ENCODE measurements at places on chromosomes 7 and 10.

GRCh38 chr7:24967696-24968095, 12.3 kb downstream of the OSBPL3 start:
- peak; percentile 44 for DNase-seq

GRCh38 chr10:132634241-132634946, 96.8 kb downstream of the INPP5A start:
- no peak for DNase-seq

GRCh38 chr7:53756946-53757345, 721.5 kb downstream of the POM121L12 start:
- DNase-seq = no peak

DNA sequence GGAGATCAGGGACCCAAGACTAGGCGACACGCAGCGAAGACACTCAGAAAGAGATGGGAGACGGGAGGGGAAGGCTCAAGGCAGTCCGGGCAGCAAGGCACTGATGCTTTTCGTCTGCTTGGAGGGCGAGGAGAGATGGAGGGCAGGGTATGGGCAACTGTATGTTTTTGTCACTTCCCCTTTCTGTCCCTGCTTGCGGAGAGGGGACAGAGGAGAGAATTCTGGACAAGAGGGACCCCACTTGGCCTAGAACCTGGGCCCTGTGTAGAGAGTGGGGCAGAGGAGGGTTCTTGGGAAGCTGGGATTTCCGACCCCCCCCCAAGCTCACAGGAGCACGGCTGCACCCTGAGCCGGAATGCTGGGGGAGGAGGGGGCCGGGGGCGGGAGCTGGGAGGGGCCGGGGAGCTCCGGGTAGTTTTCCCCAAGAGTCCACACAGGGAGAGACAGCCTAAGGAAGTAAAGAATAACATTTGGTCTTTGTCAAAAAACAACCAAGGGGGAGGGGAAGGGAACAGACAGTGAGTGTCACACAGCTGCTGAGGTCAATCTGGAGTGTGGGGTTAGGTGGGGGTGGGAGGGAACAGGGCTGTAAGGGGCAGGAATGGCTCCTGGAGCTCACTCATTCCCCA, 1.8 kb downstream of the LRCH4 start:
- no peak for DNase-seq

GRCh38 chr10:128064108-128064969, 61.9 kb downstream of the MKI67 start:
- DNase-seq = peak; percentile 45

GRCh38 chr10:127888521-127889312, 4.0 kb downstream of the CLRN3 start:
- no peak for DNase-seq

DNA sequence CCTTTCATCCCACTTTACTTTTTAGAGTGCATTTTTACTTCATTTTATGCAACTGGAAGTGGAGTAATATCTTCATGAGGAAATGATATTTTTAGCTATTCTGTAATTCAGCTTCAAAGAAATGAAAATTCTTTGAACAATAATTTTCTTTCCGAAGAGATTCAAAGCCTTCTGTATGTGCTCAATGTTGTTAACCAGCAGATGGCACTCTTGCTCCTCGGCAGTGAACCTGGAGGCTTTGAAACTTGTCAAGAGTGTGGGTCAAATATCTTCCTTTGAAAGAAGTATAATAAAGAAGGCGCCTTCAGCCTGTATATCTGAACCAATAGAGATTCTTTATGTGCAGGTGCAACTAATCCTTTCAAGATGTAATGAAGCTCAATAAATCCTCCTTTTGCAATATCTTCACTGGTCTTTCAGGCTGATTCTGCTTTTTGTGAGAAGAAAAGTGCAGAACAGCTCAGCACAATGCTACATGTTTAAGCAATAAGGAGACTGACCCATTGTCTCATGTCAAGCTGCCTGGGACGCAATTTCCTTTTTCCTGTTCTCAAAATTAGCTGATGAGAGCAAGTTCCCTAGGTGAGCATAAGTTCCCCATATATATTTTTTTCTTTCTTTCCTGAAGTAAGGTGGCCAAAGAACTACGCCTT, 258.4 kb downstream of the SEMA3A start:
- DNase-seq = peak; percentile 42

DNA sequence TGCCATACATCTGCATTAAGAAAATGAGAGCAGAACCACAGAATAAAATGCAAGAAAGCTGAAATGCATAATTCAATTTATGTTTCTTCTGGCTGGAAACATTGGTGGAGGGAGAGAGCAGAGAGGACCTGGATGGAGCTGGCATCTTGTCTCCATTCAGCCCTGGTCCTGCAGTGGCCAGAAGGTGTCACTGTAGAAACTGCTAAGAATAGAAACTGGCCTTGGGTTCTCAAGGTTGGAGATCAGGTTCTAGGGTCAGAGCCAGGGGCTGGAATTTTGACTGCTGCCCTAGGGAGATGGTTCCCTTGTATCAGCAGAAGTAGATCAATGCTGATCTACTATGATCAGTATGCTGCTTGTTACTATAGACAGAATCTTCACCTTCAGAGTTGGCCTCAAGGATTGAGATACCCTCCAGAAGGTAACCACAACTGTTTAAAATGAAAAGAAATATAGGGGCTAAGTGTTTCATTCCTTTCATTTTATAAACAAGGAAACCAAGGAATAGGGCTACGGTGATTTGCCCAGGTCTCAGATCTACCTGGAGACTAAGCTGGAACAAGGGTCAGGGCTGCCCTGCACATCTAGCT, 13.1 kb downstream of the TAS2R41 start:
- no peak for DNase-seq

GRCh38 chr10:77893386-77893785, 33.2 kb downstream of the DLG5 start:
- no peak for DNase-seq

DNA sequence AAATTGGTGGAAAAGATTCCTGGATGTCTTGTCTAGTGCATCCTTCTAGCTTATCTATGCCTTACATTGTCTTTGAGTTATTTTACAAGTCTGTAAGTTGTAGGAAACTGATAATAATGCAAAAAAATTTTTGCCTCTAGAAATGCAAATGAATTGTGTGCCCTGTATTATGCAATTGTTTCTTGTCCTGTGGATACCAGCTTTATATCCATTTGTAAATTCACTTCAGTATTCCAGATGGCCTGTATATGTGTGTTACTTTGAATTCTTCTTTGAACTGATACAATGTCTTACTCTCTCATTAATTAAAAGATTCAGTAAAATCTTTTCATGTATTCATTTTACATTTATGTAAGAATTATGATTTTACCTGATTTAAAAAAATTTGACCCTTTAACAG, 234.3 kb downstream of the LRMDA start:
- no peak for DNase-seq

DNA sequence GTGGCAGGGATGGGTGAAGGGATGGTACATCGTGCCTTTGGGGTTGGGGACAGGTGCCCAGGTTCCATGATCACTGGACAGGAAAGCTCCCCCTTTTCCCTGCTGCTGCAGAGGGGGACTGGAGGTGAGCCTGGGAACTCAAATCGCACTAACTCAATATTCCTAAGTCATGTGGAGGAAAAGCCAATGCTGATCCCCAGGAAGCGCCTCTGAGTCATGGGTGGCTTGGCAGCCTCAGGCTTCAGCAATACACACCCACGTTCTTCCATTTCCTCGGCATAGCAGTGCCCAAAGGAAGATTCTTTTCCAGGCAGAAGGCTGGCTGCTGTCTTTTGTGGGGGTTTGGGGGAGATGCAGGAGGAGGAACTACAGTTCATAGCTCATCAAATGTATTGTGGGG, 165.8 kb downstream of the CCDC3 start:
- DNase-seq = no peak

DNA sequence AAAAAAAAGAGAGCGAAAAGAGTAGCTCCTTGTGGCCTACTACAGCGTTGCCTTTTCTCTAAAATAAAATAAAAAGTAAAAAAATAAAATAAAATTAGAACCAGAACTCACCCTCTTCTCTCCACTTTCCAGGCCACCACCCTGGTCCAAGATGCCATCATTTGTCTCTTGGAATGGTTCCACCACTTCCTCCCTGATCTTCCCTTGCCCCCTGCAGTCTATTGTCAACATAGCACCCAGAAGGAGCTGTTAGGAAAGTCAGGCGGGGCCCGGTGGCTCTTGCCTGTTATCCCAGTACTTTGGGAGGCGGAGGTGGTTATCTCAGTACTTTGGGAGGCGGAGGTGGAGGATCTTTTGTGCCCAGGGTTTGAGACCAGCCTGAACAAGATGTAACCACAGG, 7.6 kb upstream of the GRID2IP start:
- DNase-seq = no peak

GRCh38 chr10:92239600-92240288, 51.1 kb downstream of the CPEB3 start:
- peak; percentile 64 for DNase-seq

DNA sequence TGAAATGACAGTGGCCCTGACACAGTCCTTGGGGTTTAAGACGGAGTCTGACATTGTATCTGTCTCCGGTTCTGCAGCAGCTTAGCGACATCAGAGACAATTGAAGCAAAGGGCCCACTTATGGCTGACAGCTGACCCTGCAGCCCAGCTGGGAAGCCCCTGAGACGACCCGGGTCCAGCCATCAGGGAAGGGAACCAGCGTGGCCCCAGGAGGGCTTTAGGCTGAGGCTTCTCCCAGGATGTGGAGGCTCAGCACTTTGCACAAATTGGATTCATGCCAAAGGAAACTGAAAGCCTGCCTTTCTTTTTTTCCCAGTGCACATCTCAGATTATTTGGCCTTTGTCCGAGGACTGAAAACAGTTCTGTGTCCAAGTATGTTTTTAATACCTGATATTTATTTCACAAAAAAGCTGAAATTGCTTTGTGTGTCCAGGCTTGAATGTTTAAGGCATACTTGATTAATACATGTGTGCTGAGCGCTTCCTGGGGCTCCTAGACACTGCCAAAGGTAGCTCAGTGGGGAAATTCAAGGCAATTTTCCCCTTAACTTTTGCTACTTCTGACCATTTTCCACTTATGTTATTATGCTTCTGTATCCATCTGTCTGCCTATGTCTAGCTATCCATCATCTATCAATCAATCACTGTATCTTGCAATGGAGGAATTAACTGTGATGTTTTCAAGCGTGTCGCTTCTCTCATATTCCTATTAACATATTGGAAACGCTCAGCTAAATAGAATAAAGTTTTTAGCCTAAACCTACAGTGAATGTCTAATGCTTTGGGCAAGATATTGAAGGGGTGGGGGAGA, 34.8 kb downstream of the KLF6 start:
- DNase-seq = no peak

- DNase-seq = no peak
Observed at GRCh38 chr10:78771808-78772455, 296.8 kb upstream of the ZMIZ1 start.

DNA sequence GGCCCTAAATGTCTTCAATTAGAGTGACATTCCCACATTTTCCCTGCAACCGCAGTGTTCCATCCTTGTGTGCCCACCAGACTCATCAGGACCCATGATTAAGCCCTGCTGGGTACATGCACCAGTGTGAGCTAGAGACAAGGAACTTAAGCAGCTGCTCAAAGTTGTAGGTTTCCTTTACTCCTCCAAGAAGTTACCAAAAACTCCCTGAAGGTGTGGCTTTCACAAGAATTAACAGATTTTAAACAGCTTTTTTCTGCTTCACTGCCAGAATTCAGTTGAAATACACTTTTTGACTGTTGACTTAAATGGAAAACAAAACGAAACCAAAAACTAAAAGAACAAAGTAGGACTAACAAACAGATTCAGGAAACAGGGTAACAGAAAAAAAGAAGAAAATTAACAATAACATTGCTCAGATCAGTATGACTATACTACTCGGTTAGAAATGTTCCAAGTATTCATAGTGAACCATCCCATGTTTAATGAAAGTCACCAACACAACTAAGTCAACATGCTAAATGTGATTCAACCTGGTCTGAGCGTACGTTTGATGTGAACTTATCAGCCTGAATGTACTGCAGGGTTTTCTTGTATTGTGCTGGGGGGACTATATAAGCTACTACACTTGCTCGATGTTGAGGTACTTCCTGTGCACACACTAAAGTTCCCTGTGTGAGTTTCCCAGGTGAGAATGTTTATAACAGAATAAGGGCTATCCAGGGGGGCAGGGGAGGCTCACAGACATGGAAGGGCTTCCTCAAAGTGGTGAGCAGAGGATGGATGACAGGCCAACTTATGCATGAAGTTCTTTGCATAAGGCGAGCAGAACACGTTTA, 22.2 kb downstream of the SLC37A3 start:
- no peak for DNase-seq

DNA sequence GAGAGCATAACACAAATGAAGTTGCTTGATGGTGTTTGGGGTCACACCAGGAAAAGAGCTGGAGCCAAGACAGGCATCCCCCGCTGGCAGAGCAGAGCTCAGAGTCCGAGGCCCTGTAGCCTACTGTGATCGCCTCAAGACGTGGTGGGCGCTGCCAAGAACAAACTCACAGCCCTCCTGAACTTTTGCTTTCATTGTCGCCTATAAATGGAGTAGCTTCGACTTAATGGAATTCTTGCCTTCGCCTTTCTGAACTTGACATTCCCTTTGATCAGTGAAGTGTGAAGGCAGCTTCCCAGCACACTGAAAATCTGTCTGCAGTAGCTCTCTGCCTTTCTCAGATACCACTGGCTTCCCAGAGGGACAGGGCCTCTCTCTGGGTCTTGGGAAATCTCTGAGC, 21.3 kb downstream of the CPXM2 start:
- no peak for DNase-seq

DNA sequence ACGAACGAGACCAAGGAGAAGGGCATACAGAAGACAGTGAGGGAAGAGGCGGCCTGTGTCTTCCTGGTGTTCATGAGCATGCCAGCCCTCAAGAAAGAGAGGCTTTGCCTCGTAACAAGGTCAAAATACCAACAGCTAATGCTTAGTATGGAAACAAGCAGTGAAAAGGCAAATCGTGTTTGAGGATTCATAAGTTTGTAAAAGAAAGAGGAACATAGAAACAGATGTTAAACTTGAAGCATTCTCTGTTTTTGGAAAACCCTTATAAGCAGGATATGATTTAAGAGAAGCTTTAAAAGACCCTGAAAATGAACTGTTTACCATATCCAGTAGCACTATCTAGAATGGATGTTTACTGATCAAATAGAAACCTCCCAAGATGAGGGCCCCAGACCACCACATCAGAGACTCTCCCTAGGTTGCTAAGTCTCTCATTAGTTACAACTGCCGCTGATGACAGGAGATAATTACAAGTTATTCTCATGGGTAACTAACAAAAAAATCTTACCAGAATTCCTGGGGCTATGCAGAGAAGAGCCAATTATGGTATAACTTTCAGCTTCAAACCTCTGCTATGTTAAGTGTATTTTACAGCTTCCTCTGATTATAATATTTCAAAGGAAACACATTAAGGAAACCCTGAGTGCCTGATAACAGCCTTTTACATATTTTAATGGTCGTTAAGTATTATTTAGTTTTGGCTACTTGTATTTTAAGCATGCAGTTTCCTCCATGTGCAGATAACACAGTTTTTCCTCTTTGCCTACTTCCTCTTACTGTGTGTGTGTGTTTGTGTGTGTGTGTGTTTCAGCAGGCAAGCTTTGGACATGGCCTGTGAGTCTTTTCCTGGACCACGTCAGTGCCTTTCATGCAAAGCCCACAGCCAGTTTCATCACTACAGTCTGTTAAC, 17.9 kb downstream of the JCAD start:
- DNase-seq = no peak

- no peak for DNase-seq
Observed at GRCh38 chr10:110746969-110747608, 103.0 kb downstream of the RBM20 start.

All from GM13977 (cell line).